ENCODE measurements at places on chromosomes 4 and X. TPM values are rescaled to one million over a fixed set of nuclear protein-coding genes. Genes with fewer than 3 reads are reported as not detected.

The ERVMER34-1 gene
- total RNA-seq = 0.91 TPM

The LUZP4 gene
- total RNA-seq = not detected

The AGTR2 gene
- total RNA-seq = not detected

The PAK3 gene
- 2.1 TPM for total RNA-seq

- no peak overlapping the region for H3K4me3 ChIP-seq
- H3K27ac ChIP-seq = no peak overlapping the region
- no peaks in the 10 kb centered on the region for H3K4me1 ChIP-seq
- H3K36me3 ChIP-seq = no peaks in the 10 kb centered on the region
- no peaks in the 10 kb centered on the region for H3K27me3 ChIP-seq
- DNase-seq = no peak
Observed at GRCh38 chrX:110466790-110467189, 108.1 kb downstream of the RTL9 start.

GRCh38 chr4:87241336-87241735, 20.9 kb upstream of the KLHL8 start:
- H3K4me1 ChIP-seq = peaks cover 6% of the 10 kb centered on the region
- no peak overlapping the region for H3K4me3 ChIP-seq
- H3K27ac ChIP-seq = no peak overlapping the region
- no peak for DNase-seq

DNA sequence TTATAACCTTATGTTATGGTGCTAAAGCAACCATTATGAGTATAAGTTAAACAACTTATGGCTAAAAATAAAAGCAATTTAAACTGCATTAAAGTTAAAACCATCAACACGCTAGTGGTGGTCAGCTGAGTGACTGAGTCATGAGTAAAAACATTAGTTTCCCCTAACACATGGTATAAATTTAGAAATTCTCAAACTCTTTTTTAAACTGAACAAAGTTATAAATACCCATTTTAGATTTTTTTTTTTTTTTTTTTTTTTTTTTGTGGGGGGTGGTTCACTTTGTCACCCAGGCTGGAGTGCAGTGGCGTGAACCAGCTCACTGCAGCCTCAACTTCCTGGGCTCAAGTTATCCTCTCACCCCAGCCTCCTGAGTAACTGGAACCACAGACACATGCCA, 5.4 kb upstream of the BBS7 start:
- H3K4me3 ChIP-seq = no peak overlapping the region
- DNase-seq = no peak
- H3K27ac ChIP-seq = no peak overlapping the region
- H3K4me1 ChIP-seq = no peaks in the 10 kb centered on the region
- no peaks in the 10 kb centered on the region for H3K36me3 ChIP-seq

DNA sequence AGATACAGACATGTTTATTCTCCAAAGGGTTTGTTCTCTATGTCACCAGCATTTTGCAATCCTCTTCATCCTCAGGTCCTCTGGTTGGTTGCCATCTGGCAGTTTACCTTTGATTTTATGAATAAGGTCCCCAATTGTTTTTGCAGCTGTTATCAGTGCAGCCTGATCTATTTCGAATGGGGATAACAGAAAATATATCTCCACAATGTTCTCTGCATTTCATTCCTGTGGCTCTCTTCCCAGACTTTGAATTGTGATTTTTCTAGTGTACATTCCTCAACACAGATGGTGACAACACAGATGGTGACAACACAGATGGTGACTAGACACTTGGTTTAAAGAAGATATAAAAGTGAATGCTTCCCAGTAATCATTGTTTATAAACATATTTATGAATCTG, 74.1 kb downstream of the FBXO8 start:
- no peak for DNase-seq
- no peaks in the 10 kb centered on the region for H3K36me3 ChIP-seq
- peaks cover 23% of the 10 kb centered on the region for H3K4me1 ChIP-seq
- H3K27ac ChIP-seq = no peak overlapping the region

GRCh38 chr4:53841711-53842110, 222.7 kb downstream of the CHIC2 start:
- no peak overlapping the region for H3K4me3 ChIP-seq
- no peaks in the 10 kb centered on the region for H3K27me3 ChIP-seq
- H3K4me1 ChIP-seq = no peaks in the 10 kb centered on the region

GRCh38 chr4:7139167-7139982, 53.0 kb upstream of the SORCS2 start:
- no peak for DNase-seq
- no peaks in the 10 kb centered on the region for H3K36me3 ChIP-seq
- no peak overlapping the region for H3K4me3 ChIP-seq
- no peaks in the 10 kb centered on the region for H3K4me1 ChIP-seq
- no peak overlapping the region for H3K27ac ChIP-seq

GRCh38 chr4:57132743-57133137, 22.6 kb upstream of the IGFBP7 start:
- no peak overlapping the region for H3K4me3 ChIP-seq
- H3K36me3 ChIP-seq = no peaks in the 10 kb centered on the region
- peaks cover 11% of the 10 kb centered on the region for H3K4me1 ChIP-seq
- no peaks in the 10 kb centered on the region for H3K27me3 ChIP-seq

DNA sequence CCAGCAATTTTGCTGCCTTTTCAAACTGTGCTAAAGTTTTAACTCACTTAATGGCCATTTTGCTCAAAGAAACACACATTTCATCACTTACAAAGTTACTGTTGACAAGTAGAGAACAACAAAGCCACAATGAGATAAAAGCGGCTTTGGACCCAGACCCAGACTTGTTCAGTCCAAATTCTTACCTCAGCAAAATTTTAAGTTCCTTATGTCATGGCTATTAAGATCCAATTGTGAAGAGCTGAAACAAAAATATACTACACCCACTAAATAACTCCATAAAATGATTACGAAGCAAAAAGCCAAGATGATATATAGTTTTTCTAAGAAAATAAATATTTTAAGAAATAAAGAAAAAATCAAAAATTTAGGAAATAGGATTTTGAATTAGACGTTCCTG, 137.0 kb upstream of the INPP4B start:
- DNase-seq = no peak
- H3K4me3 ChIP-seq = no peak overlapping the region
- no peaks in the 10 kb centered on the region for H3K27me3 ChIP-seq
- no peak overlapping the region for H3K27ac ChIP-seq
- H3K36me3 ChIP-seq = no peaks in the 10 kb centered on the region

DNA sequence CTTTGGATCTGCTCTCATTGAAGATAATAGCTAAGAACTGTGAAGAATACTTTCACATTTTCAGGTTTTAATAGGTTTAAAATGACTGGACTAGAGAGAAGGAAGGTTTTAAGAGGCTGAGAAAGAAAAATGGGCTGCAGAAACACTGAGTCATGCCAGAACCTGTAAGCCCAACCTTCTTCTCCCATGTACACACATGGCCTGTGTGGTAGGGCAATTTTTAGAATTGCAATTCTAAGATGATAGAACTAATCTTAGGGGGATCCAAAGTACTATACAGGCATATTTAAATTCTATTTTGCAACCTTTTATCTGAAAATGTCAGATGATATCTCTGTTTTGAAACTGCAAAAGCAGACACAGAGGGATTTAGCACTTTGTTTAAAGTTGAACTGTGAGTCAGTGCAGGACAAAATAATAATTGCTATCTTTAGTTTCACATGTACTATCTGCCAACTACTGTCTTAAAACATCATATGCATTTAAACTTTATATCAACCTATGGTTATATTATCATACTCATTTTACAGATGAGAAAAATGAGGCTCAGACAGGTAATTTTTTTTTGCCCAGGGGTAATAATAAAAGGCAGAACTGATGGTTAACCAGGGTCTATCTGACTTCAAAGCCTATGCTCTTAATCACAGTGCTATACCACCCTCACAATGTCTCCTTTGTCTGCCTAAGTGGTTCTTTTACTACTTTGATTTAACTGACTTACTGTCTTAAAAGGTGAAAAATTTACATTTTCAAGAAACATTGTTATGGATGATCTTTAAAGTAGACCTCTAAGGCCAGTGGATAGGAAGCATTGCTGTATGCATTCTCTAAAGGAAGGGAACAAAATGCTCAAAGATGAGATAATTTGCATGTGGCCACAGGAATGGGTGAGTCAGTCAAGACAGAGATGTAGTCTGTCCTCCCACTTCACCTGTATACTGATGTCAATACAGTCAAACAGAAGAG, 4.3 kb downstream of the TMPRSS11E start:
- peak overlapping the region; percentile 31 for H3K4me3 ChIP-seq
- no peaks in the 10 kb centered on the region for H3K36me3 ChIP-seq
- DNase-seq = no peak
- no peaks in the 10 kb centered on the region for H3K27me3 ChIP-seq

DNA sequence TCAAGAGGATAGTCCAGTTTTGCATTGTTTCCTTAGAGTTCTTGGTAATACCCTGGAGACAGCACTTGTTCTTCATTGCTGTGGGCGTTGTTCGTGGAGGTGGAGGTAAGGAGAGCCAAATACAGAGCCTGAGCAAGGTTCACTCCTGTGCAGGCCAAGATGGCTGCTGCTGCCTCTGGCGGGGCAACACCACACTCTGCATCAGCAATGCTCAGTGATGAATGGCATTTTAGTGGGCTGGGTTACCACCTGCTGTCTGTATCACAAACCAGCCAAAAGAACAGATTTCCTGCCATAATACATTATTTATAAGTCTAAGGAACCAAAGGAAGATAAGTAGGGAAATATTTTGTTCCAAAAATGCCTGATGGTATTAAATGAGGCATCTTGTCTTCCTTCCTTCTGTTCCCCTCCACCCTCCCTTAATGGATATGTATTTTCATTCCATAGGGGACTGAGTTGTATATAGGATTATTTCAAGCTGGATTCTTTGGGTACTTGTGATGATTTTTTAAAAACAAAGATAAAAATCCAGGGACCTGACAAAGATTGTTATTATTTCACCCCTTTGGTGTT, 61.6 kb upstream of the LIMCH1 start:
- no peak overlapping the region for H3K4me3 ChIP-seq
- no peak overlapping the region for H3K27ac ChIP-seq
- H3K4me1 ChIP-seq = peaks cover 32% of the 10 kb centered on the region

GRCh38 chr4:39357002-39357401, 9.2 kb downstream of the RFC1 start:
- H3K27ac ChIP-seq = peak overlapping the region; percentile 46
- no peaks in the 10 kb centered on the region for H3K27me3 ChIP-seq
- peaks cover 13% of the 10 kb centered on the region for H3K36me3 ChIP-seq
- H3K4me1 ChIP-seq = peaks cover 14% of the 10 kb centered on the region

DNA sequence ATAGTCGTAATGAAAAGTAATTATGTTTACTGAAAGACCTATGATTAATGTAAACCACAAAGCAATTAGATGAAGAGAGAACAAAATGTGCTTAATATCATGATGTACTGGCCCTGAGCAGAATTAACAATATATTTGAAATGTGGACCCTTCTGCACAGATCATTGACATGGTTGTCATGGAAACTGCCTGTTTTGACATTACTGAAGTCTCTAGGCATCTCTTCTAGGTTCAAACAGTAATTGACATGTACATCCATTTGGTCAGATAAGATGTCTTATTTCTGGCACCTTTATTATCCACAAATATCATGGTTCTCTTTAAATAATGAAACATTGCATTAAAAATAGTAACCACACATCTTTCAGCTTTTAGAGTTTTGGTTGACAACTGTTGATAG, 251.7 kb upstream of the GNPDA2 start:
- no peak overlapping the region for H3K4me3 ChIP-seq
- no peaks in the 10 kb centered on the region for H3K36me3 ChIP-seq
- H3K4me1 ChIP-seq = no peaks in the 10 kb centered on the region
- no peak for DNase-seq

- H3K4me1 ChIP-seq = no peaks in the 10 kb centered on the region
- no peaks in the 10 kb centered on the region for H3K27me3 ChIP-seq
- H3K4me3 ChIP-seq = no peak overlapping the region
- no peaks in the 10 kb centered on the region for H3K36me3 ChIP-seq
- no peak overlapping the region for H3K27ac ChIP-seq
Observed at GRCh38 chrX:51420610-51421009, 75.8 kb downstream of the NUDT11 start.

GRCh38 chr4:121339307-121339706, 41.5 kb downstream of the QRFPR start:
- no peaks in the 10 kb centered on the region for H3K36me3 ChIP-seq
- no peak for DNase-seq
- no peaks in the 10 kb centered on the region for H3K27me3 ChIP-seq

DNA sequence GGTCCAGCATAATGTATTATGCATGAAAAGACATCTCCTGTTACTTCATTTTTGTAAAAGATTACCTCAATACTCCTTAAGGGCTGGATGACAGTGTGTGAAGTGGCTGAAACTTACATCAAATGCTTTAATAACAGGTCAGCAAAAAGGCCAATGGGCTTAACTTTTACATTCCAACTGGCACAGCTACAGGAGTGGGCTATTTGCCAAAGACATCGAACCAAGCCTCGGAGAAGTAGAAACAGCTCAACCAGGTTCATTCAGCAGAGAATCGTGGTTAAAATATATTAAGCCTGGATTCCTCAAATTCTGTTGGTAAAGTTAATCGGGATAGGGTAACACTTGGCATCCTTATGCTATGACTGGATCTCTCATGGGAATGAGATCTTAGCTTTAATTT, 639.7 kb downstream of the TRIML1 start:
- no peaks in the 10 kb centered on the region for H3K27me3 ChIP-seq
- no peaks in the 10 kb centered on the region for H3K36me3 ChIP-seq
- H3K27ac ChIP-seq = no peak overlapping the region
- H3K4me1 ChIP-seq = no peaks in the 10 kb centered on the region
- no peak for DNase-seq
- no peak overlapping the region for H3K4me3 ChIP-seq

- no peaks in the 10 kb centered on the region for H3K4me1 ChIP-seq
- no peak overlapping the region for H3K27ac ChIP-seq
- H3K36me3 ChIP-seq = no peaks in the 10 kb centered on the region
- no peak overlapping the region for H3K4me3 ChIP-seq
- no peak for DNase-seq
- no peaks in the 10 kb centered on the region for H3K27me3 ChIP-seq
Observed at GRCh38 chr4:177404986-177405385, 37.3 kb downstream of the AGA start.

DNA sequence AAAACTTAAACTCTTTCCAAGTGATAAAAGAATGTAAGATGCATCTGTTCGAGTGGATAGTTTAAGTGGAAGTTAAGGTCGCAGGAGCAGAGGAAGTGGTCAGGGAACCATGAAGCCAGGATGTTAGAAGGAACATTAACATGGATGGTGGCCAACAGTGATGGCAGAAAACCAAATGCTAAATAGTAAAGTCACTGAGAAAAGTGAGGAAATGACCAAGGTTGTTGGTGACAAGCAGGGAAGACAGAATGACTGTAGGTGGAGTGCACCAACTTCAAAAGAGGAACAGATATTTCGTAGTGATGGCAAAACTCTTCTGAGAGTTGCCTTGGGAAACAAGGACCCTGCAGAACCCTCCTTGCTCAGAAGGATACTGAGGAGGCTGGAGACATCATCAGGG, 226.2 kb downstream of the PALLD start:
- DNase-seq = no peak
- H3K4me3 ChIP-seq = no peak overlapping the region
- no peaks in the 10 kb centered on the region for H3K27me3 ChIP-seq
- H3K4me1 ChIP-seq = no peaks in the 10 kb centered on the region
- no peak overlapping the region for H3K27ac ChIP-seq

- no peak overlapping the region for H3K4me3 ChIP-seq
- no peaks in the 10 kb centered on the region for H3K36me3 ChIP-seq
- peak overlapping the region; percentile 35 for H3K27ac ChIP-seq
- no peaks in the 10 kb centered on the region for H3K27me3 ChIP-seq
- DNase-seq = no peak
- no peaks in the 10 kb centered on the region for H3K4me1 ChIP-seq
Observed at GRCh38 chrX:136159611-136160025, 12.3 kb downstream of the FHL1 start.

- DNase-seq = no peak
- H3K27me3 ChIP-seq = no peaks in the 10 kb centered on the region
- H3K36me3 ChIP-seq = no peaks in the 10 kb centered on the region
- H3K27ac ChIP-seq = no peak overlapping the region
- no peaks in the 10 kb centered on the region for H3K4me1 ChIP-seq
Observed at GRCh38 chrX:133089411-133089810, 7.5 kb downstream of the USP26 start.

Data from esophagus squamous epithelium (tissue), 5 donors.